ENCODE measurements at places on chromosomes 12 and 14. TPM values are rescaled to one million over a fixed set of nuclear protein-coding genes. Genes with fewer than 3 reads are reported as not detected.
A peak's percentile ranks its signal among the peaks of the same experiment; 100 is the strongest.

DNA sequence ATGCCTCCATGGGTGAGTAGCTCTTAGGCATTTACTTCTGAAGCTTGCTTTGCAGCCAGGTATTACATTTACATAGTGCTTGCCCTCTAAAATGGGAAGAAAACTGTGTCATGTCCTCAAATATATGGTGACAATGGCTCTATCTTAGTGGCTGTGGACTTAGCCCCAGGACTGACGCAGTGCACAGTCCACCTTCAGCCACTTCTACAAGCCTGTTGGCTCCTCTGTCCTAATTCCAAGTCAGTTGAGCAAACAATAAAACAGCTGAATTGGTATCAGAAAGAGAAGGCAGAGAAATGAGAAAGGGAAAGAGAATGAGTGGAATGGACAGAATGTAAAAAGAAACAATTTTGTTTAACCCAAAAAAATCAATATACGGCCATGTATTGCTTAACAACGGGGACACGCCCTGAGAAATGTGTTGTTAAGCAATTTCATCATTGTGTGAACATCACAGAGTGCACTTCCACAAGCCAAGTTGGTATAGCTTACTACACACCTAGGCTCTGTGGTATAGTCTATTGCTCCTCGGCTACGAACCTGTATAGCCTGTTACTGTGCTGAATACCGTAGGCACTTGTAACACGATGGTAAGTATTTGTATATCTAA, 93.5 kb downstream of the GRIN2B start:
- DNase-seq = no peak

- DNase-seq = no peak
Observed at GRCh38 chr12:116266631-116267349, 10.7 kb downstream of the MED13L start.

DNA sequence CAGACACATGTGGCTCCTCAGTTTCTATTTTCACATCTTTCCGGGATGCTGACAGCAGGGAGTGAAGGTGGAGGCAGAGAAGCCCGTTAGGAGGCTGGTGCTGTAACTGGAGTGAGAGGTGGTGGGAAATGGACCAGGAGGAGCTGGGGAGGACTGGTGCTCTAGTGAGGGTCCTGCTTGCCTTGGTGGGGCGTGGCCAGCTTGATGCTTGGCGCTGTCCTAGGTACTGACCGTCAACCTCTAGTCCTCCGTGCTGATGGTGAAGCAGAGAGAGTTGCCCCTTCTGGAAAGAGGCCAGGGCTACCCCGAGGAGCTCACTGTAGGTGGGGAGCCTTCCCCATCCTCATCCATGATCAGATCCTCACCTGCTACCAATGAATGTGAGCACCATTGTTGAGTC, 1.4 kb downstream of the TRMT61A start:
- DNase-seq = no peak

- no peak for DNase-seq
Observed at GRCh38 chr12:46177025-46177424, 91.8 kb downstream of the SLC38A1 start.

- DNase-seq = no peak
Observed at GRCh38 chr14:53167602-53168328, 14.6 kb upstream of the DDHD1 start.

DNA sequence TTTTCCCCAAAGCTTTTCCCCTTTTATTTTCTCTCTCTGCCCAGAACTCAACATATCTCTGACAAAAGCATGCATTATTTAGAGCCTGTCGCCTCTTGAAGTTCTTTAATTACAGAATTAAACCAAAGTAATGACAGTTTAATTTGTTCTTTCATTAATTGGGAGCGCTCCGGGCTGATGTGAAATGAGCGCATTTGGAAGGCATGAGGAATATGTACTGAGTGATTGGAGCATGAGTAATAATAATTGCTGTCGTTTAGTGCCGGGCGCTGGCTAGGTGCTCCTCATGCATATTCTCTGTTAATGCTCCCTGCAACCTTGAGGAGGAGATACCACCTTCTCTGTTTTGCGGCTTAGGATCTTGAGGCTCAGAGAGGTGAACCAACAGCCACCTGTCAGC, 120.5 kb downstream of the SLC25A47 start:
- no peak for DNase-seq

DNA sequence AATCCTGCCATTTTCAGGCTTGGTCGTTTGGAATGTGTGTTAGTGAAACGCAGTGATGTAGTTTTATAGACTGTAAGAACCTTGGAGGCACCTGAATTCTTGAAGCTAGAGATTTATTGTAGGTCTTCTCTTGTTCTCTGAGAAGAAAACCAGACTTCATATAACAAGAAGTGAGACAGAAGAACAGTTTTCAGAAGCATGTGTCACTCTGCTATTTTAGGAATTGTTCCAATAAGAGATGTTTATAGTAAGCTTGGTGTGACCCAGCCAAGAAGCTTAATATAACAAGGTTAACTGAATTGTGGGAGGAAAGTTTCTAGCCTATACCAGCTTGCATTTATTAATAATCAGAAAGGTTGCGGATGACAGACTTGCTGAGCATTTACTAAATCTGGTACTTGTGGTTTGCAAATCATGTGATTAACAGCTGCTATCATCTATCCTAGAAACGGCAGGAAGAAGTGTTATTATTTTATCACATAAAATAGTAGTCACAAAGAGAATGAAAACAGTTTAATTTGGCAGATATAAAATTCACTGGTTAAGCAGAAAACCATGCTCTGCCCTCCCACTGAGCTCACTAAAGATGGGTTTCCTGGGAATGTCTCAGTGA, 49.2 kb upstream of the BCAT1 start:
- DNase-seq = no peak

DNA sequence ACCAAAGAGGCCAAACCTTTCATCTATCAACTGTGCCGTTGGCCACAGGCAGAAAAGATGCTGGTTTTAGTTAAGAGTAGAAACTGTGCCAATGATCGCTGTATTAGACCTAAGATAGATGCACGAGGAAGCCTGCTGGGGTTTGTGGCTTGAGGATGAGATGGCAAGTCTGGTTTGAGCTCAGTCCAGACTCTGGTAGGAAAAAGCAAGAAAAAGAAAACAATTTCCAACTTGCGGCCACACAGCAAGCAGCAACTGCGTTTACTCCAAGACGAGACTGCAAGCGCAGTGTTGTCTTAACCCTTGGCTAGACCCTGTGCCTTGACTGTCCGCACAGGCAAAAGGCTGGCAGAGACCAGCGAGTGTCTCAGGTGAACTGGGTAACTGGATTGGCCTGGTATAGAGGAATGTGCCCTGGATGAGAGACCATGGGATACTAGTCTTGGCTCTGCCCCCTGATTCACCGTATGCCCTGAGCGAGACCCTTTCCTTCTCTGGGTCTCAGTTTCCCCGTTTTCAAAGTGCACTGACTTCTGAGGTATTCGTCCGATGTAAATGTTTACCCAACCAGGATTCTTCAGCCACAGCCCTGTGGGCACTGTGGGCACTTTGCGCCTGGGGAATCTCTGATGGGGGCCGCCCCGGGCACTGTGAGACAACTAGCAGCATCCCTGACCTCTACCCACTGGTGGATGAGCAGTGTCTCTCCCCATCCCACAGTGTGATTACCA, 113.4 kb downstream of the DICER1 start:
- DNase-seq = no peak

DNA sequence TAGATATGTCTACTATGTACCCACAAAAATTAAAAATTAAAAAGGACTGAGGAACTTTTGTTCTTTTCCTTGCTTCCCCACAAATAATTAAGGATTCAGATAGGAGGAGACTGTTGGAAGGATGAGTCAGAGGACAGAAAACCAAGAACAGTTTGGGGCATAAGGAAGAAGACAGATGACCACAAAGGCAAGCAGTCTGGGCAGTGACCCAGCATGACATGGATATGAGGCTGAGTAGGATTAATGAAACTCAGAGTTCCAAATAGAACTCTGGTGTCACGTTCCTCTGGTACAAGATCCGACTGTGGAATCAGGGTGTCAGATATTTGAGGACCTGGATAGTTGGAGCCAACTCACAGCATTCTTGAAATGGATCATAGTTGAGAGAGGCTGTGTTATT, 89.3 kb upstream of the SLC38A4 start:
- peak; percentile 84 for DNase-seq

RASSF9 gene
- polyA plus RNA-seq = 2.7 TPM

KLHL28 gene
- 14.6 TPM for polyA plus RNA-seq

FOXN4 gene
- polyA plus RNA-seq = 0.15 TPM

KCNC2 gene
- polyA plus RNA-seq = 0.30 TPM

NKX2-1 gene
- polyA plus RNA-seq = not detected

CRY1 gene
- 18.8 TPM for polyA plus RNA-seq

PGF gene
- 26.8 TPM for polyA plus RNA-seq

Measured in muscle of back (tissue), 13 donors.